Lower lobe of right lung (tissue), 2 donors: ENCODE measurements at places on chromosomes 7 and 10. TPM values are rescaled to one million over a fixed set of nuclear protein-coding genes. Genes with fewer than 3 reads are reported as not detected.
A peak's percentile ranks its signal among the peaks of the same experiment; 100 is the strongest.

- no peak overlapping the region for H3K27ac ChIP-seq
- H3K27me3 ChIP-seq = no peaks in the 10 kb centered on the region
- no peak overlapping the region for H3K4me3 ChIP-seq
- H3K4me1 ChIP-seq = no peaks in the 10 kb centered on the region
- H3K36me3 ChIP-seq = no peaks in the 10 kb centered on the region
- no peak for DNase-seq
Measured at GRCh38 chr7:74149071-74149470, 25.1 kb upstream of the EIF4H start.

GRCh38 chr10:19825700-19826099, 9.5 kb downstream of the PLXDC2 start:
- H3K36me3 ChIP-seq = no peaks in the 10 kb centered on the region
- DNase-seq = no peak
- H3K4me1 ChIP-seq = peaks cover 57% of the 10 kb centered on the region
- H3K4me3 ChIP-seq = no peak overlapping the region
- no peaks in the 10 kb centered on the region for H3K27me3 ChIP-seq

- DNase-seq = no peak
- no peaks in the 10 kb centered on the region for H3K27me3 ChIP-seq
Measured at GRCh38 chr7:117993377-117994003, 120.2 kb upstream of the CTTNBP2 start.

- peaks cover 33% of the 10 kb centered on the region for H3K4me1 ChIP-seq
- no peak for DNase-seq
- peak overlapping the region; percentile 95 for H3K27ac ChIP-seq
- H3K27me3 ChIP-seq = no peaks in the 10 kb centered on the region
- H3K36me3 ChIP-seq = no peaks in the 10 kb centered on the region
- peak overlapping the region; percentile 64 for H3K4me3 ChIP-seq
Measured at GRCh38 chr7:32893207-32893524, 1.6 kb upstream of the KBTBD2 start.

GRCh38 chr10:7417103-7417623, 6.3 kb upstream of the SFMBT2 start:
- H3K27ac ChIP-seq = no peak overlapping the region
- H3K36me3 ChIP-seq = no peaks in the 10 kb centered on the region
- no peak for DNase-seq
- H3K4me1 ChIP-seq = peaks cover 12% of the 10 kb centered on the region
- H3K4me3 ChIP-seq = no peak overlapping the region

GRCh38 chr10:130751106-130751840, 560.2 kb downstream of the TCERG1L start:
- H3K4me3 ChIP-seq = no peak overlapping the region
- H3K27me3 ChIP-seq = no peaks in the 10 kb centered on the region
- no peak for DNase-seq
- no peak overlapping the region for H3K27ac ChIP-seq

GRCh38 chr7:104795086-104795485, 218.9 kb upstream of the KMT2E start:
- no peaks in the 10 kb centered on the region for H3K4me1 ChIP-seq
- H3K36me3 ChIP-seq = no peaks in the 10 kb centered on the region
- H3K27ac ChIP-seq = no peak overlapping the region
- no peaks in the 10 kb centered on the region for H3K27me3 ChIP-seq
- DNase-seq = no peak

DNA sequence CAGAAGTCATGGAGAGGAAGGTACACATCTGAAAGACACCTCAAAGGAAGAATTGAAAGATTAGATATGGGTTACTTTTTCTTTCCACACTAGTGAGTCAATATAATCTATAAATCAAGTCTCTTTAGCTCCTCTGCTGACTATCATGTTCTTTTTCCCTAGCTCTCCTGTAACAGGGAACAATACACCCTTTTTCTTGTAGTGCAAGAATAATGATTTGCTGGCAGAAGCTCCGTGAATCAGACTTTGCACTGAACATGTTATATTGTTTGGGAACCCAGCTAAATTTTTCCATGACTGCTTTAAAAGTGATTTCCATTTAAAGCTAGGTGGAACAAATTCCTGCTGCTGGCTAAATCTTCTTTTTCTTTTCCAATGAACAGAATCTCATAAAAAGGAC, 756.6 kb upstream of the C7orf33 start:
- no peaks in the 10 kb centered on the region for H3K27me3 ChIP-seq
- no peak for DNase-seq

GRCh38 chr7:38393874-38394273, 120.4 kb upstream of the TARP start:
- no peak overlapping the region for H3K27ac ChIP-seq
- H3K36me3 ChIP-seq = no peaks in the 10 kb centered on the region
- no peak overlapping the region for H3K4me3 ChIP-seq
- H3K4me1 ChIP-seq = no peaks in the 10 kb centered on the region
- H3K27me3 ChIP-seq = no peaks in the 10 kb centered on the region

GRCh38 chr10:71436268-71437125, 39.8 kb downstream of the CDH23 start:
- H3K36me3 ChIP-seq = no peaks in the 10 kb centered on the region
- DNase-seq = no peak
- no peaks in the 10 kb centered on the region for H3K27me3 ChIP-seq
- peaks cover 12% of the 10 kb centered on the region for H3K4me1 ChIP-seq
- H3K27ac ChIP-seq = no peak overlapping the region

DNA sequence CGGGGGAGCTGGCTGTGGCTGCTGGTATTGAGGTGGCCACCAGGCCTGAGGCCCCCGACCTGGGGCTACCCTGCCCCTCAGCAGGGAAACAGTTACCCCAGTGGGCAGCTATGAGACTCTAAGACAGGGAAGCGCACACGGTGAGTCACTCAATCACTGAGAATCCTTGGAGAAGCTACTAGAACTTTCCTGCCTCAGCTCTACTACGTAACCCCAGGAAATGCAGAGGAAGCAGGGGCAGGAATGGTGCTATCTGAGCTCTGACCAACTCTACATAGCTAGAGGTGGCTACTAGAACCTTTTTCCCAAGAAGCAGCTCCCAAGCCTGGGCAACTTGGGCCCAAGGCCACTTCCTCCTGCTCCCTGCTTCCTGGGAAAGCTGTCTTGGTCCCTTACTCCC, 11.8 kb downstream of the DNAJB12 start:
- no peak overlapping the region for H3K4me3 ChIP-seq
- no peak for DNase-seq
- no peak overlapping the region for H3K27ac ChIP-seq
- peaks cover 16% of the 10 kb centered on the region for H3K4me1 ChIP-seq

DNA sequence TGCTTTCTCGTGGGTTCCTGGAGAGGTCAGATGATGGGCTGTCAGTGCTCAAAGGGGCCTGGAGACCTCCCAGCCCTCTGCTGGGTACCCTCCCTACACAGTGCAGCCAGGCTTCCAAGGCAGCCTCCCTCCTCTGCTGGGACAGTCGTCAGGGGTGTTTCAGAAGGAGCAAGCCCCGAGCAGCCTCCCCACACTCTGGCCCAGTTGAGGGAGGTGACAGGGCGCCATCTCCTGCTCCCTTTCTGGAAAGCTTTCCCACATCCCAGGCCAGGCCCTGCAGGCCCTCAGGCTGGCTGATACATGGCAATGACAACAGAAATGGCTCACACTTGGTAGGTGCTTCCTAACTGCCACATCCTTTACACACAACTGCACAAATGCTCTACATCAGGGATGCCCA, 32.1 kb downstream of the KCNMA1 start:
- no peaks in the 10 kb centered on the region for H3K36me3 ChIP-seq
- H3K27ac ChIP-seq = no peak overlapping the region
- no peak for DNase-seq
- H3K4me3 ChIP-seq = no peak overlapping the region

Gene THSD7A
- 7.2 TPM for total RNA-seq

Gene GNGT1
- total RNA-seq = not detected

Gene IKZF1
- 61.9 TPM for total RNA-seq

Gene SPDYE11
- not detected for total RNA-seq

Gene TSPAN33
- 9.5 TPM for total RNA-seq

Gene ZRANB1
- total RNA-seq = 18.7 TPM

Gene TRIM73
- total RNA-seq = 5.6 TPM

Gene AS3MT
- total RNA-seq = 1.9 TPM

Gene GIMAP6
- total RNA-seq = 69.3 TPM

Gene GSAP
- total RNA-seq = 80.0 TPM

Gene TMEM196
- total RNA-seq = not detected
